ENCODE measurements at places on chromosomes 12 and 14.

DNA sequence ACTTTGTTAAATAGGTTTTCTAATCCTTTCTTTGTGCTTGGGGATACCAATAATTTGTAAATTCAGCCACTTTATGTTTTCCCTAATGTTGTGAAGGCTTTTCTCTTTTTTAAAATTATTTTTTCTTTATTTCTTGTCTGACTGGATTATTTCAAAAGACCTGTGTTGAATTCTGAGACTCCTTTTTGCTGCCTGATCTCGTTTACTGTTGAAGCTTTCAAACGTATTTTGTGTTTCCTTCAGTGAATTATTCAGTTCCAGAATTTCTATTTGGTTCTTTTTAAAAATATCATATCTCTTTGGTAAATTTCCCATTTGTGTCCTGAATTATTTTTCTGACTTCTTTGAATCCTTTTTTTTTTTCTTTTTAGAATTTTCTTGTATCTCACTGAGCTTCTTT lies 241.6 kb downstream of the LRIG3 start:
- DNase-seq = no peak

- no peak for DNase-seq
Measured at GRCh38 chr12:90959538-90960139, 4.7 kb upstream of the CCER1 start.

GRCh38 chr12:65561798-65562382 lies 262.4 kb upstream of the HMGA2 start:
- no peak for DNase-seq

GRCh38 chr12:65305346-65305950 lies 27.0 kb downstream of the MSRB3 start:
- DNase-seq = no peak

GRCh38 chr12:80356097-80356496 lies 87.9 kb upstream of the PTPRQ start:
- DNase-seq = no peak

GRCh38 chr12:5376591-5377207 lies 55.2 kb upstream of the NTF3 start:
- DNase-seq = no peak

- no peak for DNase-seq
Measured at GRCh38 chr12:25503666-25504065, 49.4 kb downstream of the LMNTD1 start.

GRCh38 chr12:11891346-11891745 lies 179.4 kb upstream of the BCL2L14 start:
- no peak for DNase-seq

DNA sequence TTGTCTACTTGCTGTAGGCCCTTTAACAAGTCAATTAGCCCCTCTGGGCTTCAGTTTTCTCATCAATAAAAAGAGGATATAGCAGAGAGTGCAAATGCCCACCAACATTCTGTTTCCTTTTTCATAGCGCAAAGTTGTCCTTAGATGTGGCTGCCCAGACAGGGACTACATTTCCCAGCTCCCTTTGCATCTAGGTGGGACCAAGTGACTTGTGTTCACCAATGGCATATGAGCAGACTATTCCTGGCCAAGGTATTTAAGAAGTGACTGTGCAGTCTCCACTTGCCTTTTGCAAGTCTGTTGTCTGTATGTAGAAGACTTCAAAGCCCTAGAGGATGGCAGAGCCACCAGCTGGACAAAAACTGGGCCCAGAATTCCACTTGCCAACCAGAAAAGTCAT lies 59.7 kb downstream of the DAO start:
- peak; percentile 45 for DNase-seq

DNA sequence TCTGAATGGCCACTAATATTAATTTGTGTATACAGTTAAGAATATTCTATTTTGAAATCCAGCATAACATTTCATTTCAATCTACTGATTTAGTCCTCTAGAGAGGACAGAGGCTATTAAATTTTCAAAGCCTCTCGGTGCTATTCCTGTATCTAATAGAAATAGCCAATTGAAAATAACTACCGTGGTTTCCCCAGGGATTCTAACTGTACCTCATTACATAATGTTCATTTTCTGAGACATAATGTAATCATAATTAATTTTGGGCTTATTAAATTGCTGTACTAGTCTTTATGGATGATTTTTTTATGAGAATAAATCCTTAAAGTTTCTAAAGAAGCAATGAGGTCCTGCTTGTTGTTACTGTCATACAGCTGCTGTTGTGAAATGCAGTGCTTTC lies 38.6 kb upstream of the ACSS3 start:
- DNase-seq = no peak

- no peak for DNase-seq
Measured at GRCh38 chr14:69471916-69472315, 12.6 kb upstream of the PLEKHD1 start.

DNA sequence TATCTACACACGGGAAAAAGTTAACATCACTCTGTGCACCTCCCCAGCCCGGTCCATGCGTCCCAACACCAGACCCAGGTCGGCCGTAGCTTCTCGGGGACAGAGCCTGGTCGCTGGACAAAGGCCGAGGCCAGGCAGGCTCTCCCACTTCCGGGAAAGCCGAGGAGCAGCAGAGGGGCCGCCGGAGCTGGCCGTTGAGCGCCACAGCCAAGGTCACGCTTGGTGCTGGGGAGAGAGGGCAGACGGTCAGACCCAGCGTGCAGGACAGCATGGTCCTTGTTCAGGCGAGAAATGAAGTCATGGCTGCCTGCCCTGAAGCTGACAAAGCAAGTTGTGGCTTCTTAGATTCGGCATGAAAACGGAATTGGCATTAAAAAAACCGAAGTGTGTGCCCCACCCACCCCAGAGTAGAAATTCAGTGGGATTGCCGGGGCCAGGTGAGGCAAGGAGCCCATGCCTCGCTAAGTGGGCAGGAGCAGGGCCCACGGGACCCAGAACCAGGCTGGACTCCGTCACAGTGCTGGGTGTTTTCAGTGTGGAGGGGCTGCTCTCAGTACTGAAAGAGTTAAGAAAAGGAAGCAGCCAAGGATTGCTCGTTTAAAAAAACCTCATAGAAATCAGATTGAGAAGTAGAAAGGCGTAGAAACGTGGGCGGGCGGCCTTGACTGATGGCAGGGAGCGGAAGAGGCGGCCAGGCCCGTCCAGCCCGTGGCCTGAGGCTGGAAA lies 4.3 kb downstream of the ARL6IP4 start:
- no peak for DNase-seq

GRCh38 chr14:34157651-34158050 lies 206.8 kb upstream of the EGLN3 start:
- no peak for DNase-seq

All from activated naive CD4-positive, alpha-beta T cell treated with anti-CD3 and anti-CD28 coated beads, Interleukin-2, amount 10 ng/mL, durations not matched to agents 7 days and 5 days (primary cell).